ENCODE measurements at places on chromosomes 11 and 22. TPM values are rescaled to one million over a fixed set of nuclear protein-coding genes. Genes with fewer than 3 reads are reported as not detected.

DNA sequence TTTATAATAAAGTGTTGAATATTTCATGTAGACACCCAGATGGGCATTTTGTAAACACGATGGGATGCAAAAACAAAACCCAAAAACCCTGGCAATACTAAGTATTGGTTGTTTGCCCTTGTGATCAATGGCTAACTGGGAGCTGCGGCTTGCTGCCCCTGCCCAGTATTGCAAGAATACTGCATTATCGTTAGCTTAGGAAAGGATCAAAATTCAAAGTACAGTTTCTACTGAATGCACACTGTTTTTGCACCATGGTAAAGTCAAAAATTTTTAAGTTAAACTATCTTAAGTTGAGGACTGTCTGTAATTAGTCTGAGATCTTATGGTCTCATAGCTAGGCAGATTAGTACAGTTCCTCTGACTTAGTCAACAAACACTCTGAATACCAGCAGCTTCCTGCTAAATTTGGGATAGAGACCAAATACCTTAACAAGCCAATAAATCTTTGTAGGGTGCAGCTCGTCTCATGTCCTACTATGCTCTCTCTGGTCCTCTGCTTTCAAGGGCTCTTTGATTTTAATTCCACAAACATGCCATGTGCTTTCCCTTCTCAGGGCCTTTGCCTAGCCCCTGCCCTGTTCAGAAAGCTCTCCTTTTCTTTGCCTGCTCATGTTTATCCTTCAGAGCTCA is 4.0 kb downstream of the CCDC90B start:
- no peak for DNase-seq

- DNase-seq = no peak
These were observed 55.1 kb downstream of the NOX4 start for GRCh38 chr11:89436071-89436470.

The USH1C gene
- total RNA-seq = not detected

DNA sequence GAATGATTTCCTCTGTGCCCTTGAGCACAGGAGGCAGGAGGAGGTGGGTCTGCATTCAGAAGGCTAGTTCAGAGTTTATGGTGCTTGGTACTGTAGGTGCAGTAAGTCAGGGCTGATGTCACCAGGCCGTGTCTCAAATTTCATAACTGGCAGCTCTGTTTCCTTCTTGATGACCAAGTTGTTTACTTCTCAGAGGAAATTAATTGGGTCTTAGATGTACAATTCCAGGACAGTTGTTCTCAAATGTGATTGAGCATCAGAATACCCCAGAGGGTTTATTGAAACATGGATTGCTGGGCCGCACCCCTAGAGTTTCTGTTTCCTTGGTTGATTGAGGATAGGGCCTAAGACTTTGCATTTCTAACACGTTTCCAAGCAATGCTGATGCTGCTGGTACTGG is 6.2 kb downstream of the AMOTL1 start:
- peak; percentile 13 for DNase-seq

- no peak for DNase-seq
These were observed 8.9 kb downstream of the KCTD21 start for GRCh38 chr11:78179459-78180071.

The MRGPRX3 gene
- total RNA-seq = not detected

The GAS2L1 gene
- total RNA-seq = 4.0 TPM

DNA sequence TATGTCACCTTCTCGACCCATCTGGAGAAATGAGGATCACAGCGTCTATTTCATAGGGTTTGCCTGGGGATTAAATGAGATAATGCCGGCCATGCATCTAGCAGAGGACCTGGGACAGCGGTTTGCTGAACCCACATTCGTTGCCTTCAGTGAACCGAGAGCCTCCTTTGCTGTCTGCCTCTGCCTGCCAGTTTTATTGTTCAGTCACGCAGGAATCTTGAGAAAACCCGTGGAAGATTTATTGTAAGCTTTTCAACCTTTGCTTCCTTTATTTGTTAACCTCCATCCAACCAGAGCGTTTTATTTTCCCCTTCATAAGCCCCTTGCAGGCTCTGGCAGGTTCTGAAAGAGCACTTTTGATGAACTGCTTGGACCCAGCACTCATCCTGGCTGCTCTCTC is 202.3 kb upstream of the SYN3 start:
- no peak for DNase-seq

GRCh38 chr11:18731441-18731840 is 5.5 kb upstream of the IGSF22 start:
- no peak for DNase-seq

DNA sequence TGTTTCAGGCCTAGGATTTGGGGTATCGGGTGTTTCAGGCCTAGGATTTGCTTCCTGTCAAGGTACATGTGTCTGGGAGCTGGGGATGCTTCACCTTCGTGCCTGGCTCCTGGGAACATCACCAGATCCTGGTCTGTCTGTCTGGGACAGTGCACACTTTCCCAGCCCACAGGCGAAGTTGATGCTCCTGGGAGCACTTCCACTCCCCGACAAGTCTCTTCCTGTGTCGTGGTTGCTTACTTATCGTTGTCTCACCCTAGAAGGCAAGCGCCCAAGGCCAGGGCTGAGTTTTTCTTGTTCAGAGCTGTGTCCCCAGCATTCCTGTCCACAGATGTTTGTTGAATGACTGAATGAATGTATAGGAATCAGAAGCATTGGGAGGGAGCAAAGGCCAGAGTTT is 71.5 kb downstream of the LINC01488 start:
- no peak for DNase-seq

DNA sequence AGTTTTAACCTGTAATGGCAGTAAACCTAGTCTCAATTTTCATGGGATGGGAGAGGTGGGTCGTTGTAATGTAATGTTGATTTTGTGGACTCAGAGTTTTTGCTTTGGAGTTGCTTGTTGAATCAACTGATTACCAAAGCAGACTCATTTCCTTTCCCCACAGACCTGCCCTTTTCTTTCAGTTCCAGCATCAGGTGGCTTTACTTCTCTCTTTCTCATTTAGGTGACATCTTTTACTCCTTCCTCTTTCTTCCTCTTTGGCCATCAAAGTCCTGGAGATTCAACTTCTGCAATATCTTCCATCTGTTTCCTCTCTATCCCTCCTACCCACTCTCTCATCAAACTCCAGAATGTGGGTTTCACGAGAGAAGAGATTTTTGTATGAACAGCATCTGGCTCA is 313.9 kb downstream of the TMEM135 start:
- no peak for DNase-seq

GRCh38 chr11:122215244-122215992 is 99.4 kb upstream of the BLID start:
- DNase-seq = peak; percentile 64

The UBQLNL gene
- total RNA-seq = not detected

DNA sequence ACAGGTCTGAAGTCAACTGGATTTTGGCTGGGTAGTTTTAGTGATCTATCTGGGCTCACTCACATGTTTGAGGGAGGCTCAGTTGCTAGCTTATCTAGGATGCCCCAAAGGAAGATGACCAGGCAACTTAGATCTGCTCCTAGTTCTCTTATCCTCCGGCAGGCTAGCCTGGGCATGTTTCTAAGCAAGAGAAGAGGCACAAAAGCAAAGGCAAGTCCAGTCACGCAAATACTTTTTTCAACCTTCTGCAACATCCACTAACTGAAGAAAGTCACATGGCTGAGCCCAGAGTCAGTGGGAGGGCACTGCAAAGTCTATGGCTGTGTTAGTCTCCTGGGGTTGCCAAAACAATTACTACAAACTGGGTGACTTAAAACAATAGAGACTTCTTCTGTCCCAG is 32.9 kb upstream of the FSHB start:
- no peak for DNase-seq

The NNMT gene
- total RNA-seq = 907 TPM

The MFNG gene
- total RNA-seq = 0.08 TPM
